Muscle of arm (tissue), 14 donors: ENCODE measurements at places on chromosomes 7 and 10. TPM values are rescaled to one million over a fixed set of nuclear protein-coding genes. Genes with fewer than 3 reads are reported as not detected.

DNA sequence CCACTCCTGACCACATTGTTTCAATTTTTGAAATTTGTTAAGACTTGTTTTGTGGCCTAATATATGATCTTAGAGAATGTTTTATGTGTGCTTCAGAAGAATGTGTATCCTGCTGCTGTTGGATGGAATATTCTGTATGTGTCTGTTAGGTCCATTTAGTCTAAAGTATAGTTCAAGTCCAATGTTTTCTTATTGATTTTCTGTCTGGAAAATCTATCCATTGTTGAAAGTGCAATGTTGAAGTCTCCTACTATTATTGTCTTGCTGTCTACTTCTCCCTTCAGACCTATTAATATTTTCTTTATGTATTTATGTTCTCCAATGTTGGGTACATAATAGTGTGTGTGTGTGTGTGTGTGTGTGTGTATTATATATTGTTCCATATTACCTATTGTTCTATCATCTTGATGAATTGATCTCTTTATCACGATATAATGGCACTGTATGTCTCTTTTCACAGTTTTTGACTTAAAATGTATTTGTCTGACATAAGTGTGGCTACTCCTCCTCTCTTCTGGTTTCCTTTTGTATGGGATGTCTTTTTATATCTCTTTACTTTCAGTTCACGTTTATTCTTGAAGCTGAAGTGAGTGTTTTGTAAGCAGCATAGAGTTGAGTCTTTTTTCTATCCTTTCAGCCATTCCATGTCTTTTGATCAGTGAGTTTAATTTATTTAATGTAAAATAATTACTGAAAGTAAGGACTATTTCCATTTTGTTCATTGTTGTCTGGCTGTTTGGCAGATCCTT, 61.3 kb downstream of the AKR1D1 start:
- DNase-seq: no peak

DNA sequence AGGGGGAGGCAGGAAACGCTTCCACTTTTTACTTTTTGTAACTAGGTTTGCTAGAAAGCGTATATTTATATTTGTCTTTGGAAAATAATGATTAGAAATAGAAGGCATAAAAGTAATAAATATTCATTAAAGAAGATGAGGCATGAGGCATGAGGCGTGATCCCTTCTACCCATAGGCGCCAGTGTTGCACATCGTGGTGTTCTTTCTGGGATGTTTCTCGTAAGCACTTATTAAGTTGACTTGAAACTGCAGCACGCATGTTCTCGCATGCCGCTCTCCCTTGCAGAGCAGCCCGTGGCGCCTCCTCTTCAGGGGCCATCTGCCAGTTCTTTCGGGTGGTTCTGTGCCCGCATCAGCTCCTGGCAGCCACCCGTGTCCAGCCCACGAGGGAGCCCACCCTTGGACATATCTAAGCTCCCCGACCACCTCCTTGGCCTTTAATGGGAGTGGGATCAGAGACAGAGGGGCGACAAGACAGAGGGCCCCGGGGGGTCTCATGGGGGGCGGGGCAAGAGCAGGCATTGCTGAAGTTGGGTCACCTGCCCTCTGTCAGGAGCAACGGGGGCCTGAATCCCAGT, 28.5 kb upstream of the CSGALNACT2 start:
- DNase-seq: no peak

DNA sequence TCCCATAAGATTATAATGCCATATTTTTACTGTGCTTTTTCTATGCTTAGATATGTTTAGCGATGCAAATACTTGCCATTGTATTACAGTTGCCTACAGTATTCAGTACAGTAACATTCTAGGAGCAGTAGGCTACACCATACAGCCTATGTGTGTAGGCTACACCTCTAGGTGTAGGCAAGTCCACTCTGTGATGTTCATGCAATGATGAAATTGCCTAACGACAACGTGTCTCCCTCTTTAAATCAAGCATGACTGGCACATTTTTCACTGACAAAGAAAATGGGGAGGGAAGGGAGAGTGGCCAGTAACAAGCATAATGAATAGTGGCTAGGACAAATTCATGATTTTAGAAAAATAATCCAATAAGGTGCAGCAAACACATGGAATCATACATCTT, 1.7 kb downstream of the NCAPG2 start:
- no peak for DNase-seq

DNA sequence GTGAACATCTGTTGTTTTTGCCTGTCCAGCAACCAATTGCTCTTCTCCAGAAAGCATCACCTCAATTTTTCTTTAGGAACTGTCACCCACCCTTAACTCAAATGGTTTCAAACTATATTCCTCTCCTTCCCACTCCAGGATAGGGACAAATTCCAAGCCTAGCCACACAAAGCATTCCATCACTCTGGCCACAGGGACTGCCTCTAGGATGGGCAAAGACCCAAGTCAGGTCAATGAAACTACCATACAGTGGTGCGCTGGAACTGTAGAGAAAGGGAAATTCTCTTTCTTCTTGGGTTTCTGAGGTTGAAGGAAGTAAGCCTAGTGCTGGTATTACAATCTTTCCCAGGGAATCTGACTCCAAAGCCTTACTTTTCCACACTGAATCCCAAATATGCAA, 3.6 kb downstream of the MICU1 start:
- no peak for DNase-seq

- no peak for DNase-seq
Observed at GRCh38 chr10:78712147-78712546, 356.6 kb upstream of the ZMIZ1 start.

- no peak for DNase-seq
Observed at GRCh38 chr10:80410578-80411145, 2.3 kb downstream of the PRXL2A start.

GRCh38 chr7:157394246-157395191, 57.7 kb downstream of the DNAJB6 start:
- no peak for DNase-seq

- DNase-seq: no peak
Observed at GRCh38 chr10:6400331-6400730, 179.7 kb downstream of the PRKCQ start.

DNA sequence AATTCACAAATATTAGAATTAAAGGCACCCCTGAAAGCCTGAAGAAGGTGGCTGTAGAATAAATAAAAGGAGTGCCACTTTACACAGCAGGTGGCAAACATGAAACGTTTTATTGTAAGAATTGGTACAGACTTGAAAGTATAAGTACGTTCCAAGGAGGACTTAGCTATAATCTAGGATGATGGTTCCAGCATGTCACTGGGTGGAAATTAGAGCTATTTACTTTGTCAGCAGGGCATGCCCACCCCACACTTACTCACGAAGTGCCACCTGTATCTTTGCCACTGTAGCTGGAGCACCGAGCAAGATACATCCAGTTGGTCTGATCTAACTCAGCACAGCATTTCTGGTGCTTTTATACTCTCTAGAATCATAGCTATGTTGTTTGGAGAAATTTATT, 97.8 kb downstream of the GRM8 start:
- no peak for DNase-seq

GRCh38 chr7:143343596-143343995, 18.9 kb downstream of the FAM131B start:
- DNase-seq: no peak

DNA sequence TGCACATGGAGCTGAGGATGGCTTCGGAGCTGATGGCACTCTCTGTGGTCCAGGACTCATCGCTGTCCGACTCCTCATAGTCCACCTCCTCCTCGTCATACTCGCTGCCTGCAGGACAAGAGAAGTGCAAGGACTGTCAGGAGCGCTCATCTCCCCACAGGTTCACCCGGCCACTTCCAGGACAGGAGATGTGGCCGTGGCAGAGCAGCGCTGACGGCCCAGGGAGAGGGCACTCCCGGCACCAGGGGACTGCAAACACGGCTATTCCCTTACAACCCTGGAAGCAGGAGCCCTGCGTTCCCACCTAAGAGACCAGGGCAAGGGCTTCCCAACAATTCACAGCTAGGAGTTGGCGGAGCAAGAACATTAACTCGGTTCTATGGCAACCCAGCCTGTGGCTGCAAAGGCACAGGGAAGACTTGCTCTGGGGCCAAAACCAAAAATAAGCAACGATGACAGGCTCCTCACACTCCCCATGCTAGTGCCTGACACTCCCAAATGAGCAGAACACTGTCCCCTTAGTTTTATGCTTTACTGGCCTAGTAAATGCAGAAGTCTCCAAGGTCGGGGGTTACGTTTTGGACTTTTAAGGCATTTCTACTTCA, 100.9 kb downstream of the TAX1BP1 start:
- no peak for DNase-seq

- DNase-seq: no peak
Observed at GRCh38 chr7:104367926-104368325, 39.5 kb downstream of the LHFPL3 start.

The TMEM236 gene
- polyA plus RNA-seq: 0.54 TPM

The GALNT17 gene
- polyA plus RNA-seq: 40.4 TPM

The SPDYE2 gene
- polyA plus RNA-seq: 4.9 TPM

The AKR1E2 gene
- not detected for polyA plus RNA-seq

The CRHR2 gene
- 3.3 TPM for polyA plus RNA-seq

The FGFR2 gene
- 32.0 TPM for polyA plus RNA-seq

The ZNF488 gene
- polyA plus RNA-seq: 2.0 TPM

The C10orf67 gene
- polyA plus RNA-seq: 0.13 TPM
